ENCODE measurements at places on chromosomes 7 and 10. TPM values are rescaled to one million over a fixed set of nuclear protein-coding genes. Genes with fewer than 3 reads are reported as not detected.
A peak's percentile ranks its signal among the peaks of the same experiment; 100 is the strongest.

DNA sequence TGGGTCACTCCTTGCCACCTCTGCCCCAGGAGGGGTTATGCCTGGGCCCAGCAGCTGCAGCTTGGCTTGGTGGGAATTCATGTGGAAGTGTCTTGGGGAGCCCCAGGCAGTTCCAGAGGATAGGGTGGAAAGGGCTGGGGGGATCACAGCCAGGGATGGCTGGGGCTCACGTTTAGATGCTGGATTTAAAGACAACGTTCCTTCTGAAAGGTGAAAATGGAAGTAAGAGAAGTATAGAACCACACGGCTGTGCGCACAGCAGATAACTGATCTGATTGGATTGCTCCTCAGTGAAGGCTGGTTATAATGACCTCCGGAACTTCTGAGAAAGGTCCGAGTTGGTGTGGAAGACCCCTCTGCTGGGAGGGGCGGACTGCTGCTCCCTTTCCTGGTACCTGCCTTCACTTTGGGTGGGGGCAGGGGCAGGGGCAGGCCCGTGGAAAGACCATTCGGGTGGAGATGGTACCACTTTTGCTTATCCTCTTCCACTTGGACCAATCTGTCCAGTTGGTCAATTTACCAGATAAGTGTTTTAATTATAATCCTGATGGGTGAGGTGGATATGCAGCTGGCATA lies 7.9 kb upstream of the MYL7 start:
- peak; percentile 48 for DNase-seq

DNA sequence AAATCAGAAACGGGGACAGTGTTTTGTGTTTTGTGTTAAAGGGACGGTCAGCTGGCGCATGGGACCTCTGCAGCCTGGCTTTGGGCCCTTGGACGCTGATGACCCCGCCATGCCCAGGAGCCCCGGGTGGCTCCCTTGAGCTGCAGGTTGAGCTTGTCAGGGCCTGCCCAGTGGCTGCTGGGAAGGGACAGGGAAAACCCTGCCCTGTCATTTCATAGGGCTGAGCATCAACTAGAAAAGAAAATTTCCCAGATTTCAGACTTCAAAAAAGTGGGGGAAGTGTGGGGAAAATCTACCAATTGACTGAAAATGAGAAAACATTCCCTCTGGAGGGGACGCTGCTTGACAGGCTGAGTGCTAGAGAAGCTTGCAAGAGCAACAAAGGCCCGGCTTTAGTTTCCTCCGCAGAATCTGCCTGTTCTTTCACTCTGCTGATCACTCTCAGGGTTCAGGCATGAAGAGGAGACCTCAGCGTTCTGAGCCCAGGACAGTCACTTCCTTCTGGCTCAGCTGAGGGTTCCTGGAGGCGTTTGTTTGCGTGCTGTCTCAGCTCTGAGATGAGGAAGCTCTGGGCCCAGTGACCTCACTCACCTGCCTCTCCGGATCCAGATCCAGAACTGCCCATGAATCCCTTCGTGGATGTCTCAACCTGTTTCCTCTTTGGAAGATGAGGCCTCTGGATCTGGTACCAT lies 18.6 kb upstream of the DNAJB6 start:
- no peak for DNase-seq

DNA sequence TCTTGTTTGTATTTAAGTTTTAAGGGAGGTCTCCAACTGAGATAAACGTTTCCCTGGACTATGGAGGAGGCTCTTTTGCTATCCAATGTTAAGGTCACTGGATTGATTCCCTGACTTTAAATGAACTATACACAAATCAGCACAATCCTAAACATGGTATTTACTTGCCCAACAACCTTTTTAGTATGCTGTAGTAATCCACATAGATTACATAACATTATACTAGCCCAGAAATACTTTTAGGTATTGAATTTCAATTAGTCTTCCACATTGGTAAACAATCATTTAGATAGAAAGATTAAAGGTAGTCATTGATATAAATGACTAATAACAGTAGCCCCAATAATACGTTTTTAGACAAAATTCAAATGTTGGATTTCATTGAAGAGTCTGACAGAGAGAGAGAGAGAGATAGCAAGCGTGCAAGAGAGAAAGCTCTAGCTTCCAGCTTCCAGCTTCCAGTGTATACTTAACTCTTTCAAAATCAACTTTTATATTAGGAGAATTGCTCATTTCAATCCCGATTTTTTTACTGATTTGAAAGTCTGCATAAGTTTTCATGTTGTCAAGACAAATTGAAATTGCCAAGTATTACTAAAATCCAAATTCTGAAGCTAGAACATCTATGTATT lies 155.8 kb downstream of the DOCK4 start:
- no peak for DNase-seq

- DNase-seq: no peak
Observed at GRCh38 chr7:6157685-6158423, 114.6 kb downstream of the CYTH3 start.

DNA sequence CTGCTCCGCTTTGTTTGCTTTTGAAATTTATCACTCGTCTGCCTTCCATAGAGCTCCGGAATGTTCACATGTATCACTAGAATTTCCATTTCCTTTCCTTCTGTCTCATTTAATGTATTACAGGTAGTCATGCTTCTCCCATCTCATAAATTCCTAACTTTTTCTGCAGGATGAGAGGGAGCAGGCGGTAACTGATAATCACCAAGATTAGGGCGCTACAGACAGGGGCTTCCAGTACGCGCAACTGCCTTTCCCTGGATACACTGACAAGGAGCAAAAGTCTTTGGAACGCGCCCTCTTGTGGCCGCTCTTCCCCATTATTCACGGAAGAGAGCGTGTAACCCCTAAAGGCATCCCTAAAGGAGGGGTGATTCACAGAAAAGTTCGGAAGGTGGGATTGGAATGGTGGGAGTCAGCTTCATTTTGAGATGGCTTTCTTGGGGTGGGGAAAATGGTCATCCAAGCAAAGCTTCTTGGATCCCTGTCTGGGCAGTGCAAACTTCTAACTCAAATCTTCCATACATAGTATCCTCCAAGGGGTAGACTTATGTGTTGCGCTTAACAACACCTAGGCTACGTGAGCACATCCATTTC lies 6.5 kb downstream of the INHBA start:
- no peak for DNase-seq

DNA sequence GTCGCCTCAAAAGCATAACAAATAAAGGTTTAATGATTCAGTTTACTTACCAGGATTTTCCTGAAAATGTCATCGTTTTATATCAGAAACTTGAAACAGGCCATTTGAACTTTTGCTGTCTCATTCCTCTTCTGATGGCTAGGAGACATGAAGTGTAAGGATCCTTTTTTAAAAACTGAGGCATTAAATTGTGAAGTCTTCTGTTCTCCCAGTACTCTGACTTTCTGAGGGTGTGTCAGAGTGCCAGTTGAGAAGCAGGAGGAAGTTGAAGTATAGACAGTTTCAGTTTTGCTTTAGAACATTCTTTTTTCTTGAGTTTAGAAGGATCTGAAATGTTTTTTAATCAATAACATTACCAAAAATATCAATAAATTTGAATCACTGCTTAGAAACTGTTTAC lies at the start of gene SAMD9L:
Gene SAMD9L (minus strand): TSS at position 242 of the 400 bp plus-strand sequence. CDS start 12,414 bp downstream, outside the sequence.
- no peak for DNase-seq

DNA sequence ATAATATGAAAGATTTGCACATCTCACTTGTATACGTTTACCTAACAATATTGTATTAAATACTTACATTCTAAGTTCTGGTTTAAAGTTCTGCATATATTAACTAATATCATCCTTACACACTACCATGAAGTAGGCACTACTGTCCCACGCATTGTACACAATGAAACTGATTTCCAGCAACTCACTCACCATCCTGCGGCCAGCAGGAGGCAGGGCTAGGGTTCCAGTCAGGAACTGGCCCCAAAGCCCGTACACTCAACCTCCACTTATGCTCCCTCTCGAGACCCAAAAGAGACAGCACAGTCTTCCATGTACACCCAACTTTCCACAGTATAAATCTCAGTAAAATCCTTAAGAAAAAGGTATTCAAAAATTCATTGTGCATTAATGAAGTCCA lies 41.4 kb downstream of the GRID1 start:
- DNase-seq: no peak

- DNase-seq: no peak
Observed at GRCh38 chr10:44426247-44427034, 41.5 kb upstream of the CXCL12 start.

- DNase-seq: no peak
Observed at GRCh38 chr7:142436601-142437000, 178.7 kb upstream of the PRSS58 start.

DNA sequence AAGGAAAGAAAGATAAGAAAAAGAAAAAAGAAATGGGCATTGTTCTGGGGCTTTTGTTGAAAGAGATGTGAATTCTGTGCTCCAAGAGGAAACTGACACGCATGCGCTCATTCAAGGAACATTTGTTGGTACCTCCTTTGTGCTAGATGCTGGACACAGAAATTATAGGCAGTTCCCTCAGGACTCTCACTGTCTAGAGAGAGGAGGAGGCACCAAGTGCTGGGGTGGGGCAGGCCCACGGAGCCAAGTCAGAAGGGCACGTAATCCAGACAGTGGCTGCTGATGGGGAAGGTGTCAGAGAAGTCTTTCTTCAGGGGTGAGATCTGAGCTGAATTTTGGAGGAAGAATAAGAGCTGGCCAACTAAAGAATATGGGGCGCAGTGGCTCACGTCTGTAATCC lies 2.9 kb upstream of the ZFYVE27 start:
- no peak for DNase-seq

GRCh38 chr7:69728304-69728703 lies 130.0 kb downstream of the AUTS2 start:
- no peak for DNase-seq

GRCh38 chr7:100604028-100604975 lies 2.1 kb downstream of the PCOLCE start:
- no peak for DNase-seq

DNA sequence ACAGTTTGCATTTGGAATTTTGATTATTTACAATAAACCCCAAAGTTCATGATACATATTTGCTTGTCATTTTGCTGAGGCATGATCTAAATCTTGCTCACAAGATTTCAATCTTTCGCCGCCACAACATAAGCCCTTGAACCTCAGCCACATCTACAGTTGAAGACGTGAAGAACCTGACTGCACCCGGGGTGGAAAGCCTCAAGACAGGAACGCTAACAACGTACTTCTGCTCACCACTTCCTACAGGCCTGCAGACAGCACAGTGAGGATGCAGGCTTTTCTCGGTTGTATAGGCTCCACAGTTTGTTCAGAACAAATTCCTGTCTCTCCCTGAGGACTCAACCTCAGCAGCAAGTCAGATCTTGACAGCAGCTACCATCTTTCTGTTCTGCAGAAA lies 393.8 kb upstream of the PRKCQ start:
- no peak for DNase-seq

DNA sequence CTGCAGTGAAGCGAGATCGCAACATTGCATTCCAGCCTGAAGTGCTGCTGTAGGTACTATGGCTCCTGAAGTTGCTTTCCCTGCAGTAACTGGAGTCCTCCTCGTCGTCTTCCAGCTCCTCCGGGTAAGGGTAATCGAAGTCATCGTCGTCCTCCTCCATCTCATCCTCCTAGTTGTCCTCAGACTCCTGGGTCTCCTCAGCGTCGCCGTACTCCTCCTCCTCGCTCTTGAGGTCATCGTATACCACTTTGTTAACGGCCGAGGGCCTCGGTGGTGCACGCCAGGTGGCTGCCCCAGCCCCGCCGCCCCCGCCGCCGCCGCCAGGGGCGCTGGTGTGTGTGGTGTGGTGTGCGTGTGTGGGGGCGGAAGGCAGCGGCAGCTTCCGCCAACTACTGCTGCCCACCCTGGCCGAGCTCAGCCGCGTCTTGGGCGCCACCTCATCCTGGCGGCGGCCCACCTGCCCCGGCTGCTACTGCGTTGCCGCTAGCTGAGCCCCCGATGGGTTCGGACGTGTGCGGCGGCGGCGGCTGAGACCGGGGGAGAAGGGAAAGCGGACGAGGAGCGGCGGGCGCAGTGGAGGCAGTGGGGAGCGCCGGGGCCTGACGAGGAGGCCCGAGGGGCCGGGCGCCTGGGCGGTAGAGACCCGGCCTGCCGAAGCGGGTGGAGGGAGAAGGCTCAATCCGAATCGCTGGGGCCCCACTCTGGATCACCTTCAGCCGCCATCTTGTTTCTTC lies 11.8 kb upstream of the ACBD5 start:
- no peak for DNase-seq

- no peak for DNase-seq
Observed at GRCh38 chr10:22615819-22616499, 98.4 kb downstream of the PIP4K2A start.

GRCh38 chr10:101901340-101901739 lies 57.7 kb upstream of the KCNIP2 start:
- DNase-seq: no peak

DNA sequence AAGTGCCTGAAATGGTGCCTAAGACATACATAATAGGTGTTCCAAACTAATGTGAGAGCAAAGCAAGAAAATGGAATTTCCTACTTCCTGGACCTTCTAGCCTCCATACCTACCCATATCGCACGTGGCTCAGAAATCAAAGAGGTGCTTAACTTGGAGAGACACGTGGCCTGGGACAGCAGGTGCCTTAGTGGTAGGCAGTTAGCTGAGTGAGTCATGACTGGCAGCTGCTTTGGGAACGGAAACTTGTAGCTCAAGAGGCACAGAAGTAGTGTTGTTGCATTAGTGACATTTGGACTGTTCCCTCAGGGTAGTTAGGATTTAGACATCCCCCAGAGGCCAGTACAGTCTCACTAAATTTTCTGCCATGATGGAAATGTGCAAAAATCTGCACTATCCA lies 12.0 kb upstream of the BMPER start:
- no peak for DNase-seq

GRCh38 chr7:94396037-94396431 lies 1.3 kb downstream of the COL1A2 start:
- DNase-seq: no peak

GRCh38 chr10:29481906-29482440 lies 152.8 kb downstream of the SVIL start:
- DNase-seq: no peak

GRCh38 chr10:62177111-62177510 lies 91.5 kb downstream of the RTKN2 start:
- no peak for DNase-seq

- DNase-seq: no peak
Observed at GRCh38 chr7:147700702-147701101, 889.9 kb upstream of the C7orf33 start.

- no peak for DNase-seq
Observed at GRCh38 chr10:87931836-87932230, 68.4 kb downstream of the PTEN start.

GRCh38 chr7:151210087-151210854 lies at the start of gene H2BK1:
Gene H2BK1, minus strand, starts transcription at chr7:151210488. Its CDS starts 170 bp downstream, at chr7:151210318.
- DNase-seq: no peak

- no peak for DNase-seq
Observed at GRCh38 chr7:24434972-24435371, 138.3 kb upstream of the PALS2 start.

TLX1 gene
- 0.17 TPM for total RNA-seq

OGDHL gene
- total RNA-seq: 12.3 TPM

GDI2 gene
- total RNA-seq: 245 TPM

TAS2R41 gene
- total RNA-seq: not detected

PIP gene
- total RNA-seq: not detected

ACTR3C gene
- 8.7 TPM for total RNA-seq

BTBD16 gene
- 0.29 TPM for total RNA-seq

SPDYE1 gene
- not detected for total RNA-seq

SPDYE5 gene
- total RNA-seq: not detected

C10orf105 gene
- total RNA-seq: not detected

HKDC1 gene
- 2.4 TPM for total RNA-seq

OIT3 gene
- total RNA-seq: not detected

INPP5F gene
- total RNA-seq: 47.4 TPM

MRC1 gene
- 0.74 TPM for total RNA-seq

All from type B pancreatic cell (in vitro differentiated cells).